ENCODE measurements at places on chromosomes 2 and 18. TPM values are rescaled to one million over a fixed set of nuclear protein-coding genes. Genes with fewer than 3 reads are reported as not detected.

The HOXD1 gene
- total RNA-seq, result 0.20 TPM

The SEPTIN10 gene
- total RNA-seq, result 58.3 TPM

The COL6A3 gene
- 0.10 TPM for total RNA-seq

The C2orf80 gene
- not detected for total RNA-seq

The CTDP1 gene
- total RNA-seq, result 15.9 TPM

The RDH14 gene
- total RNA-seq, result 40.5 TPM

The NEU2 gene
- not detected for total RNA-seq

The MPP4 gene
- 0.14 TPM for total RNA-seq

The SERPINB2 gene
- total RNA-seq, result not detected

The PAX8 gene
- 1.4 TPM for total RNA-seq

The EML6 gene
- 1.2 TPM for total RNA-seq

The DSC3 gene
- total RNA-seq, result 1.8 TPM
